Sciatic nerve (tissue), 2 donors: ENCODE measurements at places on chromosomes 12 and 14.

- DNase-seq, result no peak
Measured at GRCh38 chr14:32609388-32609787, 280.3 kb downstream of the AKAP6 start.

- DNase-seq, result no peak
Measured at GRCh38 chr14:29236848-29237247, 470.3 kb downstream of the FOXG1 start.

GRCh38 chr12:53219956-53220693 lies 11.9 kb downstream of the RARG start:
- DNase-seq, result peak; percentile 83

GRCh38 chr12:3752096-3752709 lies 706 bp downstream of the CRACR2A start:
- no peak for DNase-seq

- no peak for DNase-seq
Measured at GRCh38 chr12:55982319-55982936, 8.6 kb downstream of the RAB5B start.

- no peak for DNase-seq
Measured at GRCh38 chr12:2641207-2641606, 153.6 kb upstream of the FKBP4 start.

GRCh38 chr12:8953773-8954402 lies 4.4 kb upstream of the M6PR start:
- no peak for DNase-seq

- no peak for DNase-seq
Measured at GRCh38 chr12:69044887-69045286, 111.9 kb upstream of the CPM start.

GRCh38 chr14:54175298-54175942 lies 218.8 kb upstream of the BMP4 start:
- DNase-seq, result peak; percentile 76

GRCh38 chr12:6688543-6688998 lies 604 bp downstream of the ZNF384 start:
- DNase-seq, result peak; percentile 79

DNA sequence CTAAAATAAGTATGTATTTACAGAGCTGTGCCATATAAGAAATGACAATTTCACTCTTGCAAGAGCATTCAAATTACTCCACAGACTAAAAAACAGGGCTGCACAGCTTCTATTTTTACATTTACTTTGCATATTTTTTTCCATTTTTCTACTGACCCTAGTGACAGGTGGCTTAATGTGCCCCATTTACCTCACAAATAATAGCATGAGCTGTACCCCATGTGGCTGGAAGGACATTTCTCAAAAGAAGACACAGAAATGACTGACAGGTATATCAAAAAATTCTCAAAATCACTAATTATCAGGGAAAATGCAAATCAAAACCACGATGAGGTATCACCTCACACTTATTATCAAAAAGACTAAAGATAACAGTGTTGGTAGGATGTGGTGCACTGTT lies 1128.6 kb downstream of the SLC16A7 start:
- DNase-seq, result no peak

DNA sequence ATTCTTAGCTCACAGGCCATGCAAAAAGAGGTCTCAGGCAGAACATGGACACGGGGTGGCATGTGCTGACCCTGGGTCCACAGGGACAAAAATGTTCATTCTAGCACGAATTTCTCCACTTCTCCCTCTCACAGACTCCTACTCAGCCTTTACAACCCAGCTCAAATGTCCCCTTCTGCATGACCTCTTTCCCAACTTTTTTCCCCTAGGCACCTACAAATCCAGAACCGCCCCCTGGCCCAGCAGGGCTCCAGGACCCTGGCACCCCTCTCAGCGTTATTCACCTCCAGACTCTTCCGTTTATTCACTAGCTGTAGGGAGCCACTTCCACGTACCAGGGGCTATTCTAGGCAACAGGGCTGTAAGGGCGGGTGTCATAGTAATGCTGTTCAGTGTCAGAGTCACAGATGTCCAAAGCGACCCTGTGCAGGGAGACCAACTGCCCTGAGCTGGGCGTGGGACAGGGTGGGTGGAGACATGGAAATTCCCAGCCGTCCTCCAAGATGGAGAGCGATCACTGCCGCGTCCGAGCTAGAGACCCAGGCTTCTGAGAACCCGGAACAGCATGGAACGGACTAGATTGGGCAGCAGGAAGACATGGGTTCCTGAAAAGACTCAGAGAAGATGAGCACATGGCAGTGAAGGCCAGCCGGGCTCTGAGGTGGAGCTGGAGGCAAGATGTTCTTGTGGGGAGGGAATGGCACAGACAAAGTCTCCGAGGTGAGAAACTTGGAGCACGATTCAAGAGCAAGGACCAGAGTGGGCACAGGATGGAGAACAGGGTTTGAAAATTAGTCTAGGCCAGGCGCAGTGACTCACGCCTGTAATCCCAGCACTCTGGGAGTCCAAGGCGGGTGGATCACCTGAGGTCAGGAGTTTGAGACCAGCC lies 274.9 kb upstream of the RTL1 start:
- DNase-seq, result no peak

DNA sequence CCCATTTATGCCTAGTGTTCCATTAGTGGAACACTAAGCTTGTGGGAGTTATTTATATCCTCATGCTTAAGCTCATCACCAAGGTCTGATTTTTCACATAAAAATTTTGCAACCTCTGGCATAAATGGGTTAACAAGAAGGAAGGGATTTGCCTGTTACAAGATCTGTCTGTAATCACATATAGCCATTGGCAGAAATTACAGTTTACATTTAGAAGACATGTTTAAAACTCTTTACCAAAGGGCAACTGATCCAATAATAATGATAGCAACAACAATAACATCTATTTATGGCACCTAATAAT lies 422.9 kb downstream of the ZFP36L1 start:
- DNase-seq, result no peak

DNA sequence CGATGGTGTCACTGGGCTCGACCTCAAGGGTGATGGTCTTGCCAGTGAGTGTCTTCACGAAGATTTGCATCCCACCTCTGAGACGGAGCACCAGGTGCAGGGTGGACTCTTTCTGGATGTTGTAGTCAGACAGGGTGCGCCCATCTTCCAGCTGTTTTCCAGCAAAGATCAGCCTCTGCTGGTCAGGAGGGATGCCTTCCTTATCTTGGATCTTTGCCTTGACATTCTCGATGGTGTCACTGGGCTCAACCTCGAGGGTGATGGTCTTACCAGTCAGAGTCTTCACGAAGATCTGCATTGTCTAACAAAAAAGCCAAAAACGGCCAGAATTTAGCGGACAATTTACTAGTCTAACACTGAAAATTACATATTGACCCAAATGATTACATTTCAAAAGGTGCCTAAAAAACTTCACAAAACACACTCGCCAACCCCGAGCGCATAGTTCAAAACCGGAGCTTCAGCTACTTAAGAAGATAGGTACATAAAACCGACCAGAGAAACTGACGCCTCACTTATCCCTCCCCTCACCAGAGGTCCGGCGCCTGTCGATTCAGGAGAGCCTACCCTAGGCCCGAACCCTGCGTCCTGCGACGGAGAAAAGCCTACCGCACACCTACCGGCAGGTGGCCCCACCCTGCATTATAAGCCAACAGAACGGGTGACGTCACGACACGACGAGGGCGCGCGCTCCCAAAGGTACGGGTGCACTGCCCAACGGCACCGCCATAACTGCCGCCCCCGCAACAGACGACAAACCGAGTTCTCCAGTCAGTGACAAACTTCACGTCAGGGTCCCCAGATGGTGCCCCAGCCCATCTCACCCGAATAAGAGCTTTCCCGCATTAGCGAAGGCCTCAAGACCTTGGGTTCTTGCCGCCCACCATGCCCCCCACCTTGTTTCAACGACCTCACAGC lies 717 bp downstream of the UBC start:
- DNase-seq, result peak; percentile 92

GRCh38 chr12:123807670-123808069 lies 45.6 kb downstream of the DNAH10 start:
- DNase-seq, result no peak

DNA sequence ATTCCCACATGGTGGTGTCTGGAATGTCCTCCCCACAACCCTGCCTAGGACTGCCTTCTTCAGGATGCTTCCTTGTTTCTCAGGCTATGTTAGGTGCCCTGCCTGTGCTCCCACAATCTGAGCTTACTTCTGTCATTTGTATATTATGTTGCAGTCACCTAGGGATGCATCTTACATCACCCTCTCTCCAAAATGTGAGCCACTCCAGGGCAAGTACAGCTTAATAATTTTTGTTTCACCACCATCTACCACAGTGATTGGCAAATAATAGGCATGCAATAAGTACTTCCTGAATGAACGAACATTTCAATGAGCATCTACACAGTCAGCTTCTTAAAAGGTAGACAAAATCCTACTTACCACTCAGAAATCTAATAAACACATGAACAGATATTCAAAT lies 37.6 kb downstream of the ZFYVE26 start:
- no peak for DNase-seq

- no peak for DNase-seq
Measured at GRCh38 chr14:103514596-103515421, 7.8 kb downstream of the CKB start.

- DNase-seq, result peak; percentile 82
Measured at GRCh38 chr14:34029921-34030334, 79.1 kb upstream of the EGLN3 start.

DNA sequence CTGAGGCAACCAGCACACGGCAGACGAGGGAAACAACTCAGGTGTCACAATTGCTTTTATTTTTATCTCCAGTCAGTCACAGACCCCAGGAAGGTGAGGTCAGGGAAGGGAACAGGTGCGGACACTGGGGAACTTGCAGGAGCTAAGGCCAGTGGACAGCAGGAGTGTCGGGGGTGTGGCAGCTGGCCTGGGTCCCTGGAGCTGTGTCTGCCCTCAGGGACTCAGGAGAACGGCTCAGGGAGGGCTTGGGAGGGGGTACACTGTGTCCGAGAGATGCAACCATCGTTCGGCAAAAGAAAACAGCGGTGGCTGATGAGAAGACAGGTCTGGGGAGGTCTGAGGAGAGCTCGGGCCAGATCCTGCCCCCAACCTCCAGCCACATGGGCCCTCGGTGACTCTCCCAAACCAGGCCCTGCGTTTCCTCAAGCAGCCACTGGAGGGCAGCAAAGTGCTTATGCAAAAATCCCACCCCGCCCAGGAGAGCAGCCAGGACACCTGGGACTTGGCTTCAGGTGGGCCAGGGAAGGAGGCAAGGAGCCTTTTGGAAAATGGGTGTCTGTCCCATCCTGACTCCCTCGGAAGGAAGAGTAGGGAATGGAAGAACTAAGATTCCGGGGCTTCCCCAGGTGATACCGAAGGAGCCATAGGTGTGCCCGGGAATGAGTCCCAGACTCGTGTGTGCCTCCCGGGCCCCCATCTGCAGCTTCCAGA lies 24.1 kb upstream of the BCDIN3D start:
- DNase-seq, result peak; percentile 87

DNA sequence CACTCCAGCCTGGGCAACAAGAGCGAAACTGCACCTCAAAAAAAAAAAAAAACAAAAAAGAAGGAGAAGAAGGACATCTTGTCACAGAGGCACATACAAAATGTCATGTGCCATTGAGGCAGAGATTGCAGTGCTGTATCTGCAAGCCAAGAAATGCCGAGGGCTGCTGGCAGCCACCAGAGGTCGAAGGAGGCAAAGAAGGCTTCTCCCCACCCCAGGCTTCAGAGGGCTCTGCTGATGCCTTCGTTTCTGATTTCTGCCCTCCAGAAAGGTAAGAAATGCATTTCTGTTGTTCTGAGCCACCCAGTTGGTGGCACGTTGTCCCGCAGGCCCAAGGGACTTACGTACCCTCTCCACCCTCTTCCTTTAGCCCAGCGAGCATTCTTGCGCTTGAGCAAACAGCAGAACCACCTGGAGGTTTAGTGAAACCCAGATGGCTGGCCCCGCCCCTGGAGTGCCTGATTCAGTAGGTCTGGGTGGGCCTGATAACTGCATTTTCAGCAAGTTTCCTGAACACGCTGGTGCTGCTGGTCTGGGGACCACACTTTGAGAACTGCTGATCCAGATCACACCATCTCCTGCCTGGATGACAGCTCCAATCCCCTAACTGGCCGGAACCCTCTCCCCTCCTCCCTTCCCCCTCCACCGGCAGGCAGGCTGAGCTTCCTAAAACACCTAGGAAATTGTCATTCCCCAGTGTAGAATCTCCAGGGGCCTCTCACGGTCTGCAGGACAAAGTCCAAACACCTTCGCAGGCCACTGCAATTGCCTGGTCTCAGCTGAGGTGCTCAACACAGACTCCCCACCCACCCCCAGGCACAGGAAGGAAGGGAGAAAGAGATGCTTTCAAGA lies 21.1 kb upstream of the SCARB1 start:
- no peak for DNase-seq

DNA sequence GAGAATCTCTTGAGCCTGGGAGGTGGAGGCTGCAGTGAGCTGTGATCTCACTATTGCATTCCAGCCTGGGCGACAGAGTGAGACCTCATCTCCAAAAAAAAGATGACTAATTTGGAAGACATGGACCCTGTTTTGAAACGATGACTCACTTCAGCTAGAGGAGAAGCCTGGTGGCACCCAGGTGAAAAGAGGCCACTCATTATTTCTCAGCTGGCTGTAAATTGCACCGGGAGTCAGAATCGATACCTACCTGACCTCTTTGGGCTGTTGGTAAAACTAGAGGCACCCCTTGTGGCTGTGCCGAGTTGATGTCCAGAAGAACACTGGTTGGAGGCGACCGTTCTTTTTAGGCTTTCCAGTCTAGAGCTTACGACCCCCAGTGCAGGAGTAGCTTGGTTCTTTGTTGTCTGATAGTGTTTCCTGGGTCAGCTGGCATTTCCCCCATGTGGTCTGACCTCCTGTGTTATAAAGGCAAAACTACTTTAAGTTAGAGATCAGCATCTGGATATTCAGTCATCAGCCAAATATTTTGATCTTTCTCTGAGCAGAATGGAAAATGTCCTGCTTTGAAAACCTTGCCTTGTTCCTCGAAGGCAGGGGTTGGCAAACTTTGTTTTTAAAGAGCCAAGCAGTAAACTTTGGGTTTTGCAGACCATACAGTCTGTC lies 93.2 kb downstream of the CHST11 start:
- DNase-seq, result no peak

- DNase-seq, result no peak
Measured at GRCh38 chr12:68276402-68276930, 23.1 kb upstream of the IL22 start.

GRCh38 chr14:80805136-80805535 lies 136.4 kb downstream of the CEP128 start:
- no peak for DNase-seq

GRCh38 chr14:60204104-60204842 lies 39.1 kb upstream of the DHRS7 start:
- DNase-seq, result no peak

- DNase-seq, result peak; percentile 73
Measured at GRCh38 chr12:130870442-130871285, 1.2 kb upstream of the RAN start.

DNA sequence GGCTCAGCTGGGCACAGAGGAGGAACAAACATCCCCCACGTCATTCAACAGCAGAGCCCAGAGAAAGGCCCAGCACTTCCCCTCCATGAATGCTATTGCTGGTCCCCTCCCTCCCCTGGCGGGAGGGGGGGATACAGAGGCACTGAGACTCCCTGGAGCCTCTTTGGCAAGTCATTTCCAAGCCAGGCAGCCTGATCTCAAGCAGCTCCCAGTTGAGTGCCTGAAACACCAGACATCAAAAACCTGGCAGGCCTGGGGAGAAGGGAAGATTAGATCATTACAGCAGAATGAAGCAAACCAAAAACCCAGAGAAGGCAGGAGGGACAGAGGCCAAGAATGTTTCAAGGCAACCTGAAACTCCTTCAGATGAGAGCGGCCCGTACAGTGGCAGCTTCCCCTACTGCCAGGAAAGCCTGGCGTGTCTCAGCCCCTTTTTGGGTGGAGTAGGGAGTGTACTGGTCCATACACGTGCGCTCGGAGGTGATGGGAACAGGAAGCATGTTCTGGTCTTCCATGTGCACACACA lies 92.1 kb downstream of the LRRC74A start:
- DNase-seq, result peak; percentile 78

GRCh38 chr14:26595926-26596542 lies 1.8 kb downstream of the NOVA1 start:
- no peak for DNase-seq
